ENCODE measurements at places on chromosomes 11 and 22. TPM values are rescaled to one million over a fixed set of nuclear protein-coding genes. Genes with fewer than 3 reads are reported as not detected.

The OR51T1 gene
- total RNA-seq: not detected

The P2RY2 gene
- total RNA-seq: not detected

The SMIM35 gene
- total RNA-seq: not detected

The BTBD18 gene
- not detected for total RNA-seq

The LSP1 gene
- 34.2 TPM for total RNA-seq

The POU2AF1 gene
- total RNA-seq: not detected

The ARHGAP20 gene
- 5.1 TPM for total RNA-seq

The MPPED2 gene
- not detected for total RNA-seq

The CPSF7 gene
- total RNA-seq: 26.2 TPM

The GNB1L gene
- 6.6 TPM for total RNA-seq

The TMEM191B gene
- total RNA-seq: 0.47 TPM

All from pericardium fibroblast (primary cell).